ENCODE measurements at places on chromosomes 12 and 14.

- DNase-seq: no peak
These were observed 10.7 kb upstream of the NEUROD4 start for GRCh38 chr12:55008944-55009585.

DNA sequence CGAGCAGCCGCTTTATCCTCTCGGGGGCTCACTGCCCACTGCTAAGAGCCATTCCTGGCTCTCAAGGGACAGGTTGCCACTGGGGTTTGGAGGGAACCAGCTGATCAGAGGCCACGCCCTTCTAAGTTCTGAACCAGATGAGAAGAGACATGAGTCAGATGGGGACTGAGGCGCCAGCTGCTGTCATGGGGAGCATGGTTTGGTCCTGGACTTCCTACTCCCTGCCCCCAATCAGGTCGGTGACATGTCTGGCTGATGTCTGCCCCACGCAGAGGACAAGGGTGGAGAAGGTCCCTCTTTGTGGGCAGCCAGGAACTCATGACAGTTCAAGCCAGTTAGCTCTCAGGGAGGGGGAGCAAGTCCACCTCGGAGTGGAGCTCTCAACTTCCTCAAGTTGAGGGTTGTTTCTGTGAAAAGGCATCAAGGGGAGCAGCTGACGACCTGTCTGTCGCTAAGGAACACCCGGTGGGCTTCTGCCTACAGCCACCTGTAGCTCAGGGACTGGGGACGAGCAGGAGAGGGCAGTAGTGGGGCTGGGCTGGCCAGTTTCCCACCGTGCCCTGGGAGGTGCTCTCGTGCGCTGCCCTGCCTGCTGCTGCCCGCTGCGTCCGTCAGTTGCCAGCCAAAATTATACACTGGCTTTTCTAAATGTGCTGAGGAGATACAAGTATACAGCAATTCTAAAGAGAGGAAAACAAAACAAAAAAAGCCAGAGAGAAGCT lies 20.5 kb downstream of the PSMC1 start:
- DNase-seq: peak; percentile 80

DNA sequence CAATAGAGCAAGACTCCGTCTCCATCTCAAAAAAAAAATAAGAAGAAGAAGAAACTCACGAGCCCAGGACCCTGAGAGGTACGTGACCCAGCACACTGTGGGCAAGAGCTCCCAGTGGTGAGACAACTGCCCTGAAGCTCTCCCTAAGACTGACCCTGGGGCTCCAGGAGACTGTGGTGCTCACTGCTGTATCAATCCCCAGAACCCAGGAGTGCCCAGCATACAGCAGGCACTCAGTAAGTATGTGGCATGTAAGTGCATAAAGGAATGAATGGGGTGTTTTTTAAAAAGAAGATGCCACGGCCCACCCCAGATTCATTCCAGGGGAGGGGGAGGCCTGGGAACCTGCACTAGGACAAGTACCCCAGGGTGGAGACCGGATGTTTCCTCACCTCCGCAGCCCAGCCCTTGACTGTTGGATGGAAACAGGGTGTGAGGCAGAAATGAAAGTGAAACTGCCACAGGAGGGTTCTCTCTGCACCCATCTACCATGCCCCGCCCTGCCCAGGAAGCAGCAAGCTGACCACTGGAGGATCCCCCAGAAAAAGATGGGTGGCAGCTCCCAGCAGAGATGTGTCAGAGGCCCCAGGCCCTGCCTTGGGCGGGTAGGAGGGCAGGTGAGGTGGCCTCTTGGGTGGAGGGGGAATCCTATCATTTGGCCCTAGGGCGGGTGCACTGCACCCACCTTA lies 12.2 kb downstream of the ITPK1 start:
- DNase-seq: peak; percentile 76

DNA sequence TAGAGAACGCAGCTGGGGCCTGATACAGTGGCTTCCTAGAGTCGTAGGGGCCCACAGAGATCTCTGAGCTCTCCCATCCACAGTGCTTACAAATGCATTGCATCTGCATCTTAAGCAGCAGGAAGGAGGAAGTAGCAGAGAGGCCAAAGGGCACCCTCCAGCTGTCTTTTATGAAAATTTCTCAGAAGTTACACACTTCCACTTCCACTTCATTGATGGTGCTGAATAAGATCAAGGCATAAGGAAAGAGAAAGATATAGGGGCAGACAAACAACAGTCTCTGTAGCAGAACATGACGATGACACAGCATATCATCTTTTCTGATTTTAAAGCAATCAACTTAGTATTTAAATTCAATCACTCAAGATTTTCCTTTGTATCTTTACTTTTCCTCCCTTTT lies 51.6 kb upstream of the ABCC9 start:
- peak; percentile 24 for DNase-seq

GRCh38 chr14:69631509-69631908 lies 20.1 kb downstream of the SUSD6 start:
- no peak for DNase-seq

DNA sequence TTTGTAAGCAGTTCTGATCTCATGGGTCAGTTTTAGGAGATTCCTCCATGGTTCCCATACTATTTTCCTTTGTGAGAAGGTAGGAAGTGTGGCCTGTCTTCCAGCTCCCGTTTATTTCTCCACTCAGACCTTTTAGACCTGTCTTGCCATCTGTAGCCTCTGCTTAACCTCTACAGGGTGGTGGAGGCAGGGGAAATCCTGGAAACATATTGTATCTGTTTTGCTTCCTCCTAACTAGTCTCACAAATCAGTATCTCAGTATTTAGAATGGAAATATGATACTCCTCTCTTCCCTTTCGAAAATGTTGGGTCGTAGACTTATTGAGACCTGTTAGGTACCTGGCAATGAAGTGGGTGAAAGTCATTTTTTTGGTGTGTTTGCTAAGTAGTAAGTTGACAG lies 399.4 kb upstream of the RGS6 start:
- DNase-seq: no peak

GRCh38 chr12:104478396-104479122 lies 21.8 kb downstream of the CHST11 start:
- DNase-seq: peak; percentile 66

DNA sequence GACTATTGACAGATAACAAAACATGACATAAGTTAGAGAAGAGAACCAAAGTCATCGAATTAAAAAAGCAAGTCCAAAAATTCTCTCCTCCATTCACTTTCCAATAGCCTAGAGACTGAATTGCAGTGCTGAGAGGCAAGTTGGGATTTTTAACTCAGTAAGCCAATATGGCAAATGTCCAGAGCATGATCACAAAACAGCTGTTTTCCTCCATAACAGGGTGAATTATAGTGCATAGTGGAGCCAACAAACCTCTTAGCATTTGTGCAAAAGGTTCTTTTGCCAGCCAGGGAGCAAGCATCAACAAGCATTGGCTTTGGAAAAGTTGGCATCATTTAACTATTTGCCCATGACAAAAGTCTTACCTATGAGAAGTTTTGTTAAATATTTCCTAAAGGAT lies 458.8 kb upstream of the NOVA1 start:
- DNase-seq: no peak

- DNase-seq: no peak
These were observed 121.2 kb downstream of the ZNF664 start for GRCh38 chr12:124094188-124094587.

DNA sequence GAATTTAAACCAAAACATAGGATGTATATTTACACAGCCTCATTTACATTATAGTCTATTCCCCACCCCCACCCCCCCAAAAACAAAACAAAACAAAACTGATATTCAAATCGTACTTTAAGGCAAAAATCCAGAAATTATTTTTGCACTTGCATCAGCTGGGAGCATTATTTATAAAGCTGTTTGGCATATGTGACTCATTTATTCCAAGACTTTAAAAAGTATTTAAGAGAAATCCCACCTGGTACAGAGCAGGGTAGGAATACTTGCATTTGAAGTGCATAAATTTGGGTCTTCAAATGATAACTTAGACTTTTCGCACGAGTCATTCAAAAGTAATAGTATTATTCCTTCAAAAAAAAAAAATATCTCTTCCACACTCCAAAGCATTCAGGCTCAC lies 1.1 kb downstream of the KLHL28 start:
- no peak for DNase-seq

GRCh38 chr12:105322070-105322469 lies 8.4 kb upstream of the C12orf75 start:
- DNase-seq: no peak

- DNase-seq: no peak
These were observed 48.0 kb downstream of the AKAP6 start for GRCh38 chr14:32377046-32377646.

- DNase-seq: peak; percentile 36
These were observed 13.6 kb upstream of the TFCP2 start for GRCh38 chr12:51186465-51187085.

GRCh38 chr12:1716911-1717310 lies 26.0 kb downstream of the ADIPOR2 start:
- no peak for DNase-seq

DNA sequence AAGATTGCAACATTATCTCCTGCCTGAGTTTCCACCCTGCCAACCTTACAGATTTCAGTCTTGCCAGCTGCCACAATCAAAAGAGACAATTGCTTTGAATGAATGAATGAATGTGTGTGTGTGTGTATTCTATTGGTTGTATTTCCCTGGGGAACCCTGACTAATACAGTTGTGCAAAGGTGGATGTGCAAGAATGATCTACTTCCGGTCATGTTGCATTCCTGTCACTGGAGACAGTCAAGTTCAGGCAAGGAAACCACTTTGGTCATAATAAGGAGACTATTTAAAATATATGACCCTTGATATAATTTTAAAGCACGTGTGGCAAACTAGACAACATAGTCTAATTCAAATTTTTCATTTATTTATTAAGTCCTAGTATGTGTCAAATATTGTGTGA lies 13.1 kb downstream of the RERG start:
- DNase-seq: no peak

DNA sequence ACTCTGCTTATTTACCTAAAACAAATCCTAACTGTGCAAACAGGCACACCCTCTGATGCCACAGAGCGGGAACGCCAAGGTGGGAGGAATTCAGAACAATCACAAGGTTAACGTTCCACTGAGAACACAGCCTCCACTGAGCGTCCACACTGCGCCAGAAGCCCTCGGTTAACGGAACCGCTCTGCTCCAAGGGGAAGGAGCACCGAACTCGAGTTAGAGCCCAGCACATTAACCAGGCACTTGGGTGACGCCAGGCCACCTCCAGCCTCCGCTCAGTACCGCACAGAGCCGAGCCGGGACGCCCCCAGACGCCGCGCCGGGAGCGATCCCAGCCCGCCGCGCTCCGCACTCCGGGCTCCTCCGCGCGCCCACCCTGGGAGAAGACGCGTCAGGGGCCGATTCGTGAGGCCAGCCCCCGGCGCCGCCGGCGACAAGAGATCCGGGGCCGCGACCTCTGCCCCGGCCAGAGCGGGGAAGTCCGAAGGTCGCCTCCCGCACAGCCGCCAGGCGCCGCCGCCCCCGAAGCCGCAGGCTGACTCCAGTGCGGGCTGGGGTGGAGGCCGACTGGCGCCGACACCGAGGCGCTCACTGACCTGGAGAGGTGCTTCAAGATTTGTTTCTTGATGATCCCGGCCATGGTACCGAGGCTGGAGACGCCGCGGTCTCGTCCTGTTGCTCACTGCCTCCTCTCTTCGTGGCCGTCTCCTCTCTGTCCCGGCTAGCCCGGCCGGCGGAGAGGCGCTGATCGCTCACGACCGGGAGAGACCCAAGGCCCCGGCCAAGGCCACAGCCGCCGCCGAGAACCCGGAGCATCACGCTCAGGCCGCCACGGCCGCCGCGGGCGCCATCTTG lies 450 bp downstream of the BLTP3B start:
- DNase-seq: peak; percentile 65

- no peak for DNase-seq
These were observed 20.5 kb downstream of the BRAP start for GRCh38 chr12:111664961-111665865.

- no peak for DNase-seq
These were observed 12.7 kb downstream of the LTBP2 start for GRCh38 chr14:74599321-74599761.

All from suppressor macrophage treated with lipopolysaccharide for 1 hour (primary cell).